ENCODE measurements at places on chromosomes 7 and 10.

- peak; percentile 36 for DNase-seq
These were observed 90.7 kb upstream of the KIAA1217 start for GRCh38 chr10:24118246-24118645.

- peak; percentile 16 for DNase-seq
These were observed 35.8 kb upstream of the GNAI1 start for GRCh38 chr7:80098795-80099194.

DNA sequence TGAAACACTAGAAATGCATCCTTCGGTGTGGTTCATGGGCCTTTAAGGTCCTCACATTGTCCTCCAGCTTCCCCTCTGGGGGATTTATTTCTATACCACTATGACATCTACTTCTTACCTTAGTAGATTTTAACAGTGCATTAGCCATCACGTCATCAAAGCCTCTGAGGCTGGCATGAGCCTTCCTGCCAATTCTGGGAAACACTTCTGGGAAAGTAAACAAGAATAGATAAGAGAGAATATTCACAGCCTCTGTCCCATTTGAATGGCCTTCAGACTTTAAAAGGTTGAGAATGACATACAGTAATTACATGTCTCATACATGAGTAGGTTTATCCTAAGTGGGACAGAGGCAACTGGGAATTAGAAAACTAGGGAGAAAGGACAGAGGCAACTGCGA, 89.7 kb downstream of the AMPH start:
- DNase-seq: no peak

DNA sequence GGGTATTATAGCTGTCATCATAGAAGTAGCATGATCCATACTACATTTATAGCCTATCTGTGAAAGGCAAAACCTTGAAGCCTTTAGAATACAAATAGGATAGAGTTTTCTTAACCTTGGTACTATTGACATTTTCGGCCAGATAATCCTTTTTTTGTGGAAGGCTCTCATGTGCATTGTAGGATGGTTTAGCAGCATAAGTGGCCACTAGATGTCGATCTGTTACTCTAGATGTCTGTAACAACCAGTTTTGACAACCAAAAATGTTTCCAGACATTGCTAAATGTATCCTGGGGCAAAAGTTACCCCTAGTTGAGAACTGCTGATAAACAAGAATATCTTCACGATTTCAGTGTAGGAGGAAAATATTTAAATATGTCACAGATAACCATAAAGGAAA, 319.4 kb upstream of the GALNT17 start:
- DNase-seq: no peak

- peak; percentile 23 for DNase-seq
These were observed 6.6 kb upstream of the TPK1 start for GRCh38 chr7:144842377-144842851.

Data from ELF-1 (cell line).